ENCODE measurements at places on chromosomes 1 and 21. TPM values are rescaled to one million over a fixed set of nuclear protein-coding genes. Genes with fewer than 3 reads are reported as not detected.

C1orf198 gene
- 2.4 TPM for total RNA-seq

PITHD1 gene
- 55.3 TPM for total RNA-seq

DNA sequence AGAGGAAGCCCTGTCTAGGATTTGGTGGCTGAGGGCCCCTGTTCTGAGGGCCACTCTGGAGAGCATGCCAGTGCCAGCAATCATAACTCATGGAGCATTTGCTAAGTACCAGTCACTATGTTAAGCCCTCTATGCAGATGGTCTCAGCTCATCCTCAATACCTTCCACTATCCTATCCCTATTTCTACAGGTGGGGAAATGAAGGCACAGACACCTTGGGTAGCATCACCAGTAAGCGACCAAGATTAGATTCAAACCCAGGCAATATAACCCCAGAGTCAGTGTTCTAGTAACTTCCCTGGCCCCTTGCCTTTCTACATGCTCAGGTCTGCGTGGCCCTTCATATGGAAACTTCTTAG, 7.9 kb upstream of the NBPF1 start:
- no peak for DNase-seq
- no peaks in the 10 kb centered on the region for H3K27me3 ChIP-seq
- H3K36me3 ChIP-seq: peaks cover 6% of the 10 kb centered on the region

DNA sequence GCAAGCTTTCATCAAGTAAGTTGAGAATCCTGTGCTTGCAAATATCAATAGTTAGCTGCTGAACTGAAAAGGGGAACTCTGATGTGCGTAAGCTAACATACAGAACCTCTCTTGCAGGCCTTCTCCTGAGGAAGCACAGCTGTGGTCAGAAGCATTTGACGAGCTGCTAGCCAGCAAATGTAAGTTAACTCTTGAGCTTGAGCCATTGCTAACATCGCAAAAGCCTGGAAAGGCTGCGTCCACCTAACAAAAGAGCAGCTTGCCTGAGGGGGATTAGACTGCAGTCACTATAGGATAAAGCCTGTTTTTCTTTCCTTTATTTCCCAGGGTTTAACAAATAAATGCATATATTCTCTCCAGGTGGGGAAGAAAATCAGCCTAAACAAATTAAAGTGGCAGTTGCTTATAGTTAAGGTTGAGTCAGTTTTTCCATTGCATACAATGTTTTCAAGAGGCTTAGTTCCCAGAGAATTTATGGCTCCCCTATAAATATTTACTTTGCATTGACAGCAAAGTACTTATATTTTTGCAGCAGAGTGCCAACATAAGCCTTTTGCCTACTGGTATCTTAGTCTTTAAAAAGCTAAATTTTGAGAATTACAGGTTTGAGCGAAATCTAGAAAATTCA, 1.5 kb downstream of the RGS2 start:
- peaks cover 33% of the 10 kb centered on the region for H3K4me1 ChIP-seq
- peak overlapping the region; percentile 92 for H3K4me3 ChIP-seq
- no peaks in the 10 kb centered on the region for H3K36me3 ChIP-seq
- H3K27ac ChIP-seq: no peak overlapping the region
- H3K27me3 ChIP-seq: peaks cover 7% of the 10 kb centered on the region
- no peak for DNase-seq

DNA sequence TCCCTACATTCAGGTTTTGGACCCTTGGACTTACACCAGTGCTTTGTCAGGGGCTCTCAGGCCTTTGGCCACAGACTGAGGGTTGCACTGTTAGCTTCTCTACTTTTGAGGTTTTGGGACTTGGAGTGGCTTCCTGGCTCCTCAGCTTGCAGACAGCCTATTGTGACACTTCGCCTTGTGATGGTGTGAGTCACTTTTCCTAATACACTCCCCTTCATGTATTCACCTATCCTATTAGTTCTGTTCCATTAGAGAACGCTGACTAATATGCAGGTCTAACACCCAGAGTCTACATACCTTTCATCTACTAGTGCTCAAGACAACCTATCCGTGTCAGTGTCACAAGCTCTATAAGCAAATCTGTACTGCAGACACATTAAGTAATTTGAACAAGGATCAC, 605.3 kb downstream of the KCNT2 start:
- DNase-seq: no peak
- no peak overlapping the region for H3K4me3 ChIP-seq
- no peaks in the 10 kb centered on the region for H3K36me3 ChIP-seq
- no peaks in the 10 kb centered on the region for H3K4me1 ChIP-seq

- no peaks in the 10 kb centered on the region for H3K36me3 ChIP-seq
- no peak for DNase-seq
- no peak overlapping the region for H3K4me3 ChIP-seq
- no peaks in the 10 kb centered on the region for H3K4me1 ChIP-seq
These were observed 211.4 kb upstream of the NRIP1 start for GRCh38 chr21:15276243-15276642.

DNA sequence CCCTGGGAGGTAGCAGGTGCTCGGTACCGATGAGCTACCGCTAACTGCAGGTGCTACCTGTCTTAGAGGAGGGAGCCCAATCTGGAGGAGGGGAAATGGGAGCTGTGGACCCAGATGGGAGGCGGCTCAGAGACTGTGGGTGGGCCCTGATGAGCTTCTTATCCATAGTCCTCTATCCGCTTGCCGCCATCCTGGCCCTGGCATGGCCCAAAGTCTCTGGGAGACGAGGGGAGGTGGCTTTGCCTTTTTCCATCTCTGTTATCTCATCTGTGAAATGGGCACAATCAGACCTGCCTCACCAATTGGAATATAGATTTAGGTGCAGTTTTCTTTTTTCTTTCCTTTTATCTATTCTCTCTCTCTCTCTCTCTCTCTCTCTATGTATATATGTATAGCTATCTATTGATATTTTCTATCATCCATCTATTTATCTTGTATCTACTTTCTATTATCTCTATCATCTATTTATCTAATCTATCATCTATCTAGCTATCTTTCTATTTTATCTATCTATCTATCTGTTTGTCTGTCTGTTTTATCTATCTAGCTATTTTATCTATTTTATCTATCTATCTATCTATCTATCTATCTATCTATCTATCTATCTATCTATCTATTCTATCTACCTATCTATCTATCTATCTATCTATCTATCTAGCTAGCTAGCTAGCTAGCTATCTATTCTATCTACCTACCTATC, 16.5 kb downstream of the TNFRSF1B start:
- DNase-seq: no peak
- peaks cover 15% of the 10 kb centered on the region for H3K36me3 ChIP-seq
- no peak overlapping the region for H3K27ac ChIP-seq
- peaks cover 54% of the 10 kb centered on the region for H3K4me1 ChIP-seq
- no peaks in the 10 kb centered on the region for H3K27me3 ChIP-seq

Data from activated CD4-positive, alpha-beta T cell treated with anti-CD3 and anti-CD28 coated beads, Interleukin-2, amount 10 ng/mL, durations not matched to agents 7 days and 5 days (primary cell).